SK-N-SH (cell line): ENCODE measurements at places on chromosomes 13 and 19. TPM values are rescaled to one million over a fixed set of nuclear protein-coding genes. Genes with fewer than 3 reads are reported as not detected.

DNA sequence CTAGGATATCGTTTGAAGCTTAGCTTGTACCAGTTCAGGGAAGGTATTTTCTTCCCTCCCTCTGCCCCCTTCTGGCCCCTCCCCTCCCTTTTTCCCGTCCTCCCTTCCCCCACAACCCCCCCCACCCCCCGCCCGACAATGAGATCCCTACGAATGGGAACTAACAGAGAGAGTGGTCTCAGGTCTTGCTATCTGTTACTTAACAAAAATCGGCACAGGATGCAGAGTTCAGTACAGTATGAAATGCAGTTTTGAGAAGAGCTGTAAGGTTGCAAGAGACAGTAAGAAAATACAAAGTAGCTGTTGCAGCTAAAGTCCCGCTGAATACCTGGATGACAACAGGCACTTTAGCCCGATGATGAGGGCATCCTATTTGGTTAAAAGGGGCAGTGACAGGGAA is 3.1 kb upstream of the DACH1 start:
- H3K4me1 ChIP-seq, result peaks cover 6% of the 10 kb centered on the region
- no peak overlapping the region for H3K4me3 ChIP-seq
- no peaks in the 10 kb centered on the region for H3K36me3 ChIP-seq
- no peaks in the 10 kb centered on the region for H3K27me3 ChIP-seq
- H3K27ac ChIP-seq, result no peak overlapping the region

DNA sequence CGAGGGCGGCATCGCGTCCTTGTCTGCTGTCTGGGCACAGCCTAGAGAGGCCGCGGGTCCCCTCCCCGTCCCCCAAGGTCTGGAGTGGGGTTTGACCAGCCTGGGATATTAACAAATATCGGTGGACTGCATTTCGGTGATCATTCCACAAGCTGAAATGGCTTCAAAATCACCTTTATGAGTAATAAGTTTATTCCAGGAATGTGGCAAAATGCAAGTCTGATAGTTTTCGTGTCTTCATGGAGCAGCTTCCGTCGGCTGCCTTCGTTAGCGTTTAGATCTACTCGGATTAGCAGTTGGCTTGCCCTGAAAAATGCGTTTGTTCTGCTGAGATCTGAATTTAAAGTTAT is 1.1 kb upstream of the GJA3 start:
- H3K27ac ChIP-seq, result no peak overlapping the region
- no peak overlapping the region for H3K4me3 ChIP-seq
- peaks cover 84% of the 10 kb centered on the region for H3K27me3 ChIP-seq
- no peak for DNase-seq

DNA sequence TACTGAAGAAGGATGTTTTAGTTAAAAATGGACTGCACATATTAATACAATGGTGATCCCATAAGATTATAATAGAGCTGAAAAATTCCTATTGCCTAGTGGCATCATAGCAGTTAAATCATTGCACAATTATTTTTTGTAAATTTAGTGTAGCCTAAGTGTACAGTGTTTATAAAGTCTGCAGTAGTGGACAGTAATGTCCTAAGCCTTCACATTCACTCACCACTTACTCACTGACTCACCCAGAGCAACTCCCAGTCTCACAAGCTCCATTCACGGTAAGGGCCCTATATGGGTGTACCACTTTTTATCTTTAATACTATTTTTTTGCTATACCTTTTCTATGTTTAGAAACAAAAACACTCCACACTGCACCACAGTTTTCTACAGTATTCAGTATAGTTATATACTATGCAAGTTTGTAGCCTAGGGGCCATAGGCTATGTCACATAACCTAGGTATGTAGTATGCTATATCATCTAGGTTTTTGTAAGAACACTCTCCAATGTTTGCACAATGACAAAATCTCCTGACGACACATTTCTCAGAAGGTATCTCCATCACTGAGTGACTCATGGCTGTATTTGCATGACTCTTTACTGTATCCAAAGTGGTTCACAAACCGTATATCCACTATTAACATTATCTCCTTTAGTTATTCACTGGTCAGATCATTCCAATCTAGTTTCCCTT is 536.0 kb downstream of the KLF12 start:
- H3K27ac ChIP-seq, result no peak overlapping the region
- H3K36me3 ChIP-seq, result no peaks in the 10 kb centered on the region
- H3K4me1 ChIP-seq, result no peaks in the 10 kb centered on the region
- no peak overlapping the region for H3K4me3 ChIP-seq

DNA sequence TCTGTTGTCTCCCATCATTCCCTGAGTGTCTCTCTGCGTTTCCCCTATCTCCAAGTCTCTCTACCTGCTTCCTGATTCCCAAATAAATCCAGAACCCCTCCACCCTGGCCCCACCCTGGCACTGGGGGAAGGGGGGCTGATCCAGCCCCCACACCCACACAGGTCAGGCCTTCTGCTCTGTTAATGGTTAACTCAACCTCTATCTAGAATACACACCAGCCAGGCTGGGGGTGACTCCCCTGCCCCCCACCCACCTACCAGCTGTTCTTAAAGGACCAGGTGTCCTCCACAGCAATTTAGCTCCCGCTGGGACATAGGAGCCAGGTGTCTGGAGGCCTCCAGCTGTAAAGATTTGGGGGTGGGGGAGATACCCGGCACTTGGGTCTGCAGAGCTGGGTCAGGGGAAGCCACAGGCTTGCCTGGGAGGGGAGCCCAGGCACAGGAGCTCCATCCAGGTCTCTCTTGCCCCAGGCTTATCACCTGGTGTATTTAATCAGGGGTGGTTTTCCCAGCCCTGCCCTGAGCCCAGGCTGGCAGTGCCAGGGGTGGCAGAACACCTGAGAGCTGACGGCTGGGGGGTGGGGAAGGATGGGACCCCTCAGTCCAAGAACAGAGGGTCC is 3.9 kb downstream of the IRF2BP1 start:
- peaks cover 3% of the 10 kb centered on the region for H3K36me3 ChIP-seq
- H3K4me1 ChIP-seq, result 0 out of 2 replicates have a peak, but pooled peaks cover 3% of the 10 kb centered on the region
- no peak overlapping the region for H3K27ac ChIP-seq
- peak; percentile 17 for DNase-seq

DNA sequence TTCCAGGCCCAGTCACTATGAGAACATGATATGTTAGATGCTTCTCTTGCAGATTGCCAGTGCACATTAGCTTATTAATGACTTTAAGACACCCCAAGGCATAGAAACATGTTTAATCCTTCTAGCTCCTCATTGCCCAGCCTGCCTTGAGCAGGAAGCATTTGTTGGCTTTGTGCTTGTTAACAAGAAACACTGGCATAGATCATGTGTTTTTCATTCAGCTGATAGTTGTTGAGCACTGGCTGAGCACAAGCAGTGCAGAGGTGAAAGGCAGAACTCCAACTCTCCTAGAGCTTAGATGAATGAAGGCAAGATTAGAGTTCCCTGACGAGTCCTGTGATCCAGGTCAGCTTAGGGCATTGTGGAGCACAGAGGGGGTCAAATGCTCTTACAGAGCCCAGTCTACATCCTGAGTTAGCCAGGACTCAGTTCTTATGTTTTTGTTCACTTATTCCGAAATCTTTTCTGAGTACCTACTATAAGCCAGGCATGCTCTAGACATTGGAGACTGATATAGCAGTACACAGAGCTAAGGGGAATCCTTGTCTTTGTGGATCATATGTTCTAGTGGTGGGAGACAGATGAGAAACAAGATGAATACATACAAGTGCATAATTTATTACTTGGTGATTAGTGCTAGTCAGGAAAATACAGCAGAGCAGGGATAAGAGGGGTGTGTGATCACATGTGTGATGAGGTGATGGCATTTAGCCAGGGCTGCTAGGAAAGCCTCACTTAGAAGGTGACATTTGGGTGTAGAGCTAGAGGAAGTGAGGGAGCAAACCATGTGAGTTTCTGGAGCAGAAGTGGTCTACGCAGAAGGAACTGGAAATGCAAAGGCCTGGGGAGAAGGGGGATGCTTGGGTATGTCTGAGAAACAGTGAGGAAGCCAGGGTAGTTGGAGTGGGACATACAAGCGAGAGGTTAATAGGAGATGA is 101.2 kb downstream of the WASF3 start:
- no peaks in the 10 kb centered on the region for H3K27me3 ChIP-seq
- H3K4me1 ChIP-seq, result no peaks in the 10 kb centered on the region
- DNase-seq, result peak; percentile 45
- H3K27ac ChIP-seq, result no peak overlapping the region
- no peak overlapping the region for H3K4me3 ChIP-seq
- peaks cover 6% of the 10 kb centered on the region for H3K36me3 ChIP-seq

DNA sequence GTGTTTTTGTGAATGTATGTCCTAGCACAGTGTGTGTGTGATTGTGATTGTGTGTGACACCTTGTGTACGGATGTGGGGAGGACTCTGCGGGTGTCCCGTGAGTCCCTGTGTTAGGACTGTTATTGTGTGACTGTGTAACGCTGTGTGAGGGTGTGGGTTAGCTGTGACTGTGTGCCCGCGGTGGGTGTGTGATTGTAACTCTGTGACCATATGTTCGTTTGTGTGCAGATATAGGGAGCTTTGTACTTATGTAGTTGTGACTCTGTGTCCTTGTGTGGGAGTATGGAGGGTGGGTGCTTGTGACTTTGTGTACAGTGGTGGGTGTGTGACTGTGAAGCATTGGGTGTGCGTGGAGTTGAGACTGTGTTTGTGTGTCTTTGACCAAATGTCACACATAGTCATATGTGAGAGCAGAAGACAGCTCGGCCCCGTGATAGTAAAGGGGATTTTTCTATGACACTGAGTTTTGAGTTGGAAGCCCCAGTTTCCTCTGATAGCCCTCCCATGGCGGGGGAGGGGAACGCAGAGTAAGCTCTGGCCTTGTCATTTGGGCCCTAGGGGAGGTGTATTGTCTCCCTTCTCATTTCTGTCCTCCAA is 949 bp upstream of the ZNF260 start:
- H3K27me3 ChIP-seq, result no peaks in the 10 kb centered on the region
- no peaks in the 10 kb centered on the region for H3K4me1 ChIP-seq
- peak; percentile 25 for DNase-seq
- peaks cover 7% of the 10 kb centered on the region for H3K36me3 ChIP-seq
- H3K4me3 ChIP-seq, result peak overlapping the region; percentile 74

- DNase-seq, result no peak
- no peaks in the 10 kb centered on the region for H3K36me3 ChIP-seq
- H3K4me3 ChIP-seq, result no peak overlapping the region
- peaks cover 94% of the 10 kb centered on the region for H3K4me1 ChIP-seq
Observed at GRCh38 chr19:13057744-13058143, 44.9 kb downstream of the LYL1 start.

DNA sequence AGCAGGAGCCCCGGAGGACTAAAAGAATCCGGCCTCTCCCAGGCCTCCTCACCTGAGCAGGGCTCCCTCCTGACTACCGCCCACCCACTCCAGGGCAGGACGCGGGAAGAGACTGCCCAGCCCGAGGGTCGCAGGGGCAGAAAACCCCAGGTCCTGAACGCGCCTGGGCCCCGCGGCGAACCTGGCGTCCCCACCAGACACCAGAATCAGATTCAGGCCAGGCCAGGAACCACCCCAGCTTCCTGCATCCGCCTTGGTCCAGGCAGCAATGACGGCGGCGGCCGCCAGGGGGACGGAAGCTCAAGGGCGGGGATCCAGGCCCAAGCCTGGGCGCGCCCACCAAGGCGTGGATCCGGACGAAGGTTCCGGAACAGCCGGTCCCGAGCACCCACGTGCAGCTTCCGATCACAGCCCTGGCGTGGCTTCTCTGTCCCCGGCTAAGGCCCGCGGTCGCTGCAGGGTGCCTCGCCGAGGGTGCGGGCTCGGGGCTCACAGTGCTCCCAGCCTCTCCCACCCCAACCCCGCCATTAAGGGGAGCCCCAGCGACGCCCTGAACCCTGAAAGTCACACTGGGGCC is 3.6 kb downstream of the LGALS7 start:
- H3K4me3 ChIP-seq, result no peak overlapping the region; the same call in 1 of the 2 replicates
- no peaks in the 10 kb centered on the region for H3K27me3 ChIP-seq
- H3K27ac ChIP-seq, result no peak overlapping the region
- DNase-seq, result peak; percentile 83
- no peaks in the 10 kb centered on the region for H3K36me3 ChIP-seq

DNA sequence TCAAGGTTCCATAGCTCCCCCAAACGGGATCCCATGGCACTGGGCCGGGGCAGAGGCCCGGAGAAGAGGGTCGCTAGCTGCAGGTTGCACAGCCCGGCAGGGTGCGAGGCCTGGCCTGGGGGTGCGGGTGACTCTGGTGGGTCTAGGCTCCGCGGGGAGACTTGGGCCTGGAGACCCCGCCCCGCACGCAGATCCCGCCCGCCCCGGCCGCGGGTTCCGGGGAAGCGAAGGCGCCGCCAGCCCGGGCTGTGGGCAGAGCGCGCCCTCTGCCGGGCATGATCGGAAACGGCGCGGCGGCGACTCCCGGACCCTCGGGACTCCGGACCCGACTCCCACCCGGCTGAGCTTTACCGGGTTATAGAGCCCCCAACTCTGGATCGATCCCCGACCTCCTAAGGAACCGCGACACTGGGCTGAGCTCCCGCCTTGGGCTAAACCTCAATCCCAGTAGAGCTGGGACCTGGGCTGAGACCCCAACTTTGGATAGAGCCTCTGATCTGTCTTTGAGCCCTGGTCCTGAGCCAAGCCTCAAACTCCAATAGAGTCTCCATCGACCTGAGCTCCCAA is 3.1 kb upstream of the TNFAIP8L1 start:
- H3K4me1 ChIP-seq, result 0 out of 2 replicates have a peak, but pooled peaks cover 3% of the 10 kb centered on the region
- no peaks in the 10 kb centered on the region for H3K36me3 ChIP-seq
- H3K27ac ChIP-seq, result no peak overlapping the region
- H3K4me3 ChIP-seq, result peak overlapping the region; percentile 69
- H3K27me3 ChIP-seq, result no peaks in the 10 kb centered on the region

- DNase-seq, result no peak
- no peaks in the 10 kb centered on the region for H3K27me3 ChIP-seq
- no peak overlapping the region for H3K27ac ChIP-seq
- H3K4me3 ChIP-seq, result no peak overlapping the region
Observed at GRCh38 chr13:63540061-63540460, 2124.4 kb upstream of the PCDH20 start.

DNA sequence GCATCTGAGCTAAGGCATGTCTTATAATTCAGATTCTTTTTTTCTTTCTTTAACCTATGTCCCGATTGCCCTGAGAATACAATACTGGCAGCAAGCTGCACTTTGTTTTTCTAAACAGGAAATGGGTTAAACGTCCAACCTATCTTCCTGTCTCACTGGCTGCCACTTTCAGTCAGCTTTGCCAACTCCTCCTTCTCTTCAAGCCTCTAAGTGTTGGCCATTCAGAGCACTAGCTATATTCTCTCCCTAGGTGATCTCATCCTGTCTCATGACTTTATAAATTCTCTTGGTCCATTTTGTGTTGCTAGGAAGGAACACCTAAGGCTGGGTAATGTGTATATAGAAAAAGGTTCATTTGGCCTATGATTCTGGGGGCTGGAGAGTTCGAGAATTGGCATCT is 109.5 kb upstream of the TSC22D1 start:
- no peak overlapping the region for H3K4me3 ChIP-seq
- no peaks in the 10 kb centered on the region for H3K36me3 ChIP-seq
- H3K27me3 ChIP-seq, result no peaks in the 10 kb centered on the region
- no peak for DNase-seq

- H3K4me3 ChIP-seq, result no peak overlapping the region
- H3K27me3 ChIP-seq, result no peaks in the 10 kb centered on the region
- peaks cover 18% of the 10 kb centered on the region for H3K4me1 ChIP-seq
Observed at GRCh38 chr13:108787700-108788414, 158.4 kb downstream of the MYO16 start.

C19orf38 gene
- polyA plus RNA-seq, result 0.05 and 0.15 TPM in 2 replicates

KRTDAP gene
- not detected in 2 replicates for polyA plus RNA-seq

ZNF723 gene
- not detected in 2 replicates for polyA plus RNA-seq

LILRB3 gene
- not detected in 2 replicates for polyA plus RNA-seq
